KBM-7 (cell line): ENCODE measurements at places on chromosomes 4 and X.

DNA sequence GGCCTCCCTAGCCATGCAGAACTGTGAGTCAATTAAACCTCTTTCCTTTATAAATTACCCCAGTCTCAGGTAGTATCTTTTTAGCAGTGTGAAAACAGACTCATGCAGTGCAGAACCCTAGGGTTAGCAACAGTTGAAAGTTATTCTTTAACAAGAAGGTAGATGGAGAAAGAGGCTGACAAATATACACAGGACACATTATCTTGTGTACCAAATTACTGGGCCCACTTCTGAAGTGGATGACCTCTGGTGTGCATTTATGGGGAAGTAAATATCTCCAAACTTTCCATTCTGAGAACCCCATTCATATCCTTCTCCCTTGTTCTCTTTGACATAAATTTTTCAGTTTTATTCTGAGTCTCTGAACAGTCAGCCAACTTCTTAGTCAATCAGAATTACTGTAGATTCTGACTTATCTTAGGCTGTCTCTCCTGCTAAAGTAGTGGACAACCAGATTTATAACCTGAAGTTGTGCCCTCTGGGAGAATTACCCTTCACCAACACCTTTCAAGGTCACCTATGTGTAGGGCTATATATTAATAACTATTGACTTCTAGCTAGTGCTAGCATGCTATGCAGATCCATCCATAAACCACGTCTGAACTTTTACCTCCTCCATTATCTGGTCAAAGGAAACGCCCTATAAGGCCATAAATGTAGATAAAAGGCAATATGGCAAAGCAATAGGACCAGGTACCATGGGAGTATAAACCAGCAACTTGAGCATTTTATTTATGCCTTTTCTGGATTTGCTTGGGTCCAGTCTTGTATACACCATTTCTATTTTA, 72.5 kb upstream of the TAB3 start:
- DNase-seq, result no peak

DNA sequence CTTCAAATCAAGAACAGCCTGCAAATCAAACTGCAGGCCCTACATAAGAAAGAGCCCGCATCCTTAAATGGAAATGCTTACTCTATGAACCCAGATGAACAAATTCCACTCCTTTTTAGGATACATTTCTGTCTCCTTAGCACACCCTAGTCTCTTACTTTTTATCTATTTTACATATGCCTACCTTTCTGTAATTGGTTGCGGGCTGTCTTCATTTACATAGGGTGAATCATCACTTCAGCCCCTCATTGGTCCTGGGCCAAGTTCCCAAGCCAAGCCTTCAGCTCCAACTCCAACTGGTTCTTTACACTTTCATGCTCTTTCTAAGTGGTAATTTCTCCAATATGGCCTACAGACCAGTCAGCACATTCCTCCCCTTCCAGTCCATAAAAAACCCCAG, 219.3 kb downstream of the TRAM1L1 start:
- no peak for DNase-seq

DNA sequence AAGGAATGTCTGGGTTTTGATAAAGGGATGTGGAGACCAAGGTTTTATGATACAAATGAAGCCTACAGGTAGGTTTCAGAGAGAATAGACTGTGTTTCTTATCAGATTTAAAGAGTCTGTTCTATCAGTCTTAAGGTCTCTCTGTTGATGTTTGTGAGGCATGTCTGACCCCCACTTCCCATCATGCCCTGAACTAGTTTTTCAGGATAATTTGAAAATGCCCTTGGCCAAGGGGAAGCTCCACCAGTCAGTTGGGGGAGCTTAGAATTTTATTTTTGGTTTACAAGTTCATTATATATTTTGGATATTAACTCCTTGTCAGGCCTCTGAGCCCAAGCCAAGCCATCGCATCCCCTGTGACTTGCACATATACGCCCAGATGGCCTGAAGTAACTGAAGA, 18.6 kb downstream of the C4orf51 start:
- no peak for DNase-seq

DNA sequence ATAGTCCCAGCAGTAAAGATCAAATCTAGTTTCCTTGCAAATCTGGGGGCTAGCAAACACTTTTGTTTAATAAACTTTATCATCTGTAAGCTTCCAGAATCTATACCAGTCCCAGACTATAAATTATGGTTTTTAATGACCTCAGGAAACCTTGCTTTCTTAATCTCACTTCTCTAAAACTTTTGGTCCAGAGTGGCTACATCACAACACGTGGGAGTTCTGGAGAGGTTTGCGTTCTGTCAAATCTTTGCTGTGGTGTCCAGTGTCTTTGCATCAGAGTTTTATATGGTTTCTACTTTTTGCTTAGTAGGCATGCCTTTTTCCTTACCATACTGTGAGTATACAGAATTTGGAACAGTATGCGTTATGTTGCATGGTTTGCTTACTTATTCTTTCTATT, 193.9 kb downstream of the ANK2 start:
- no peak for DNase-seq

GRCh38 chr4:1628892-1629698, 55.0 kb downstream of the FAM53A start:
- peak; percentile 63 for DNase-seq

DNA sequence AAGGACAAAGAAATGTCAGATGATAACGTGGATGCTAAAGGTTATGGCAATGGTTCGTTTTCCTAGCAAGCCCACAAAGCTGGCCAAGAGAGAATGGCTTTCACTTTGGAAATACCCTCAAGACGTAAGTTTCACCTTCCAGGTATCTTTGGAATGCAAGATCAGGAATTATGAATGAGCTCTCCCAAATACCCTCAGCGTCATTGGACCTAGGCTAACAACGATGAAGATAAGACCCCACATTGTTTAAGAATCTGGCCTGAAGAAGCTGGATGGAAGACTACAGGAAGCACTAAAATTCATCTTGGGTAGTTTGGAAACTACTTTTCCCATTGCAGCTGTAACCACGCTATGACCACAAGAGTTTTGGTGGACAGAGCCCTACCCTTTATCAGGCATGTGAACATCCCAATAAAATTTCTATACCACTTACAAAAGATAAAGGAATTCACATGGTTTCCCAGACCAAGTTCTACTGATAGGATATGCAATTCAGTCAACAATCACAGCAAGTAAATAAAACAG, 111.9 kb downstream of the KDR start:
- DNase-seq, result no peak

- DNase-seq, result peak; percentile 73
Measured at GRCh38 chr4:18593297-18594002, 571.9 kb upstream of the LCORL start.

- DNase-seq, result no peak
Measured at GRCh38 chrX:6777238-6778002, 242.5 kb upstream of the VCX3A start.

DNA sequence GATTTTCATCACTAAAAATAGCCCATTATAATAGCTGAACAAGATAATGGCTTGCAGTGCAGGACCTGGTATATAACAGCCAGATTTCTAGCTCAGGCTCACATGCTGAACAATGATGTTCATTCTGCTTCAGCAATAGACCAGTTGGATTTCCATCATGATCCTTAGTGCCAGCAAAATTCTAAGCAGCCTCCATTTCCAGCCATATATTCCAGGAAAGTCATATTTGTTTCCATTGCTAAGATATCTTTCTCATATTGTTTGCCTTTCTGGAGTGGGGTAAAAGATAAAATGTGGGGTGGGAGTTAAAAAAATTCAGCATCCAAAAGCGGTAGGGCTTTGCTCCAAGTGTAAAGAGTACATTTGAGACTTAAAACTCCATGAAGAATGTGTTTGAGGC, 2344.1 kb downstream of the PCDH7 start:
- no peak for DNase-seq

DNA sequence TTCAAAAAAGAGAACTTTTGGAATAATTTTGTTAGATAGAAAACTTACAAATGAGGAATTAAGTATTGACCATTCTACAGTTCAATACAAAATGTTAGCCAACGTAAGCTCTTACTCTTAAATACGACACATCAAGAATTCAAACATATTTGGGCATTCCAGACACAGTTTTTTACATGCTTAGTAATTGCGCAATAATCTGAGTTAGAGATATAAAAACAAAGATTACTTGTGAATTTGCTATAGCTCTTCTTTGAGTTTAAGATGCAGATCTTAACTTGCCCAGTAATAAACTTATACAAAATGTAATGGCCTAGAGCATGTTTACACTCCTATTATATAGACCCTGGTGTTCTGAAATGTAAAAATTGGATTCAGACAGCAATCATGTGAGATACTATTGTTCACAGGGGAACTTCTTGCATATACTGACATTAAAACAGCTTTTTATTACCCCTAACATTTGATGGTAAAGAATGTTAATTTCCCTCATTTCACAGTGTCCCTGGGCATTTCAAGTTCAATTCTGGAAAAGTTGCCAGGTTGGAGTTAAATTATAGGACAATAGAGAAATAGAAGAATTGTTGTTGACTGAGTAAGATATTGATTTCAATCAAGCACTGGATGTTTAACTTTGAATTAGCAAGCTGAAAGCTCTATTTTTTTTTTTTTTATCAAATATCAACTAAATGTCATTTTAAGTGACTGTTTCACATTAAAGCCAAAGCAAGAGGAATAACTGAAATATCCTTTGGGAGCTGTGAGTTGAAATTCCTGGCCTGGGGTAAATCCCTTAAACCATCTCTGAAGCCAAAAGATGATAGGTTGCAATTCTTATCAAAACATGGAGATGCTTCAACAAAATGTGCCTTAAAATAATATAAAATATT, 910 bp downstream of the HPGDS start:
- DNase-seq, result no peak
